ENCODE measurements at places on chromosomes 6 and 20. TPM values are rescaled to one million over a fixed set of nuclear protein-coding genes. Genes with fewer than 3 reads are reported as not detected.

SMOC2 gene
- total RNA-seq = not detected

DNA sequence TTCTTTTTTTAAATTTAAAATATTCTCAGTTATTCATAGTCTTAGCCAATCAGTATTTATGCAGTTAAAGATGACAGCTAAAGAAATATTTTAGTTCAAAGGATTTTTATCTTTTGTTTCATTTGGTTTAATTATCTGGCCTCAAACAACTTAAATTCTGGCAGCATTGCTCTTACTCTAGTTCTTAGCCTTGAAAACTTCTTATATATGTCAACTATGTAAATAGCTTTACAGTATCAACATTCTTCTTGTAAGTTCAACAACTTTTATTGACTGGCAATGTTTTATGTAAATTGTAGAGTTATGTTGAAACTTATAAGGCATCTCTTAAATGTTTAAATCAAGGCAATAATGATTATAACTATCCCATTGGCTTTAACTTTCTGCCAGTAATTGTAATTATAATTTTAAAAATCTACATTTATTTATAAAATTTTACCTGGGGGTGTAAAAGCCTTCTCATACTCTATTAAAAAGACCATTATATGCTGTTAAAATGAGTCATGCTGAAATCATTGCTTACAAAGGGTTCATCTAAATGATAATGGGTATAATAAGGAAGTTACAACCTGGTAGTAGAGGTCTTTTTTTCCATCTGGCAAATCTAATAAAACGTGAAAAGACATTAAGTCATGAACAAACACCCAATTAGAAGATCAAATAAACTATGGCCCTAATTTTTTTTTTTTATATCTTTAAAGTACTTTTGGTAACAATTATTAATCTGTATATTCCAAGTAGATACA, 45.8 kb upstream of the FAM184A start:
- DNase-seq = no peak

DACT2 gene
- total RNA-seq = 0.84 TPM

DNA sequence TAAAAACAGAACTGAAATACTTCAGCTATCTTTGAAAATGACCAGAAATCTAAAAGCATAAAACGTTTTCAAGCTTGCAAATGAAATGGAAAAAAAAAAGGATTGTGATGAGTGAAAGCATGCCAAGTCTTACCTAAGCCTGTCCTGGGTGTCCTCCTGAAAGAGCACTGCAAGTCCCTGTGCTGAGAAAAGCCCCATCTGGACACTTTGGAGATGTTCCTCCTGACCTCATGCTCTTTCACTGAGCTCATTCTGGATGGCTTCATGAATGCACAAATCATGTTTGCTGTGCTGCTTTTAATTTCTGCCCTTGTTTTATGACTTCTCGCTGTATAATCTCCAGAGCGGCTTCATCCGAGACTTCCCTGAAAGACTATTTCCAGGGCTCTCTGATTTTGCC, 136.0 kb downstream of the SOD2 start:
- no peak for DNase-seq

DNA sequence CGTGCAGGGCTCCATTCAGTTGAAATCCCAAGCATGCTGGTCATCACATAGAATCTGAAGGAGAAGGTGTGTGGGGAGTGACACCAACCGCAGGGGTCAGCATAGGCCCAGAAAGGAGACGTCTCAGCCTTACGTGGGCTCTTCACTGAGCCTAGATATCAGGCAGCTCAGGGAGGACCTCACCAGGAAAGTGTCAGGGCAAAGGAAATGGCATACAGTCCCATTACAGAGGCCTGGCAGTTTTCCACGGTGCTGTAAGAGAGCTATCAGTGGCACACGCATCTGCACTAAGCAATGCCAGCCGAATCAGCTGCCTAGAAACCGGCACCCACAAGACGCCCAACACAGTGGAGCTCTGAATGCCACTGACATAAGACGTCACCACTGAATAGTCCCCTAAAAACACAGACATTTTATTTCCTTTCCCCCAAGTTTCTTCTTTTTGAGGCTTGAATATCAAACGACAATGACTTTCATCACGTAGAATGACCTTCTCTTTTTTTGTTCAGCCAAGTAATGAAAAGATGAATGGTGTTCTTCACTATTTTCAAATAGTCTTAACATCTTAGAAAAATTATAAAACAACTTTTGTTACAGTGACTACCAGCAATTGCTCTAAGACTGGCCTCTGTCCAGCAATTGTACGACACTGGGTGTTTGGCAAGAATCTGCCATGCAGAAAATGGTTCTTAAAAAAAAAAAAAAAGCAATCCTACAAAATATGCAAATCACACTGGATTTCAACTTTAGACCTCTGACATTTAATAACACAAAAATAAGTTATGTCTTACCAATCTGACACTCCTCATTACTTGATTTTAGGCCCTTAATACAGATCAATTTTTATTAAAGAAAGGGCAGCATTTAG, 88.9 kb upstream of the FOXQ1 start:
- no peak for DNase-seq

DNA sequence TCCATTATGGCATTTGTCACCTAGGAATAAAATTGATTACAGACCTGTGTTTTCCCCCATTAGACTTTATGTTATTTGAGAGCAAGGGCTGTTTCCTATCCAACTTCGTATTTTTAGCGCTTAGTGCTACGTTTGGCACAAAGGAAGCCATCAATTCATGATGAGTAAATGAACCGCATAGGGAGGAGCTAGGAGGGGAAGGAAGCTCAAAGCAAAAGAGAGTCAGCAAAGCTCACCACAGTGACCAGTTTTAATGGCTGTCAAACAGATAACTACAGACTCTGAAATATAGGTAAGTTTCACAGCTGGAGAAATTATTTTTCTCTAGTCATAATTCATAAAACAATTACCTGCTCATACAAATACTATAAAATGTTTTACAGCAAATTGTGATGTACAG, 6.9 kb upstream of the SAMD3 start:
- DNase-seq = no peak

DNA sequence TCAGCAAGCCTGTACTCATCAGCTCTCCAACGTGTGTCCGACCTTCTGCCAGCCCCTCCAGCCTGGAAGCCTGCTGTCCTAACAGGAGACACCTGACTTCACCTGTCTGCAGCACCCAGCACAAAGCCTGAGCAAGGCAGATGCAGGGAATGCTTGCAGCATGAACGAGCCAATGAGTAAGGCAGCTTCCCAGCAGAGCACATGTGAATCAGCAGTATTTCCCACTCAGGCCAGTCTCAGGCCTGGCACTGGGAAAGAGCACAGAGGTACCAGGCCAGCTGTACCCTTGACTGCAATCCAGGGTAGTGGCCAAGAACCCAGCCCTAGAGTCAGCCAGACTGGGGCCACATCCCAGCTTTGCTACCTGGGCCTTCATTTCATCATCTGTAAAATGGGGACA, 120.8 kb downstream of the MAFB start:
- no peak for DNase-seq

- peak; percentile 82 for DNase-seq
These were observed 448 bp upstream of the RIN2 start for GRCh38 chr20:19757487-19758132.

DNA sequence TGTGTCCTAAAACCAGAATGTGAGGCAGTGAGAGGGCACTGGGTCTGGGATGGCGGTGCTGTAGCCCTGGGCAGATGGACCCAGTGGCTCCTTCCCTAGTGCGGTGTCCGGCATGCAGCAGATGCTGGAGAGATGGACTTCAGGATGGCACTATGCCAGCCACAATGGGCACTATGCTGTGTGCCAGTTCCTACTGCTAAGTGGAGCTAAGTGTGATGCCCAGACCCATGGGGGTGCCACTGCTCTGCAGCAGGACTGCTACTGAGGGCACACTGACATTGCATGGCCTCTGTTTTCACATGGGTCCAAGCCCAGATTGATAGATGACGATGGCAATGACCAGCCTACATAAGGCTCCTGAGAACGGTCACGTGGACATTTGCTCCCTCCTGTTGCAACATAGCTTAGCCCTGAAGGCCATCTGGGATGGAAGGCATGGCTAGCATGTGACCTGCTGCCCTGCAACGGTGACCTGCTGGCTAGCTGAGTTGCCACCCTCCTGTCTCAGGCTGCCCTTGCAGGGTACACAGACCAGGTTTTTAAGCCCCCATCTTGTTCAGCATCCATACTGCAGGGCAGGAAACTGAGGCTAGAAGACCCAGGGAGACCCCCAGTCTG, 31.3 kb upstream of the KCNK16 start:
- no peak for DNase-seq

DNA sequence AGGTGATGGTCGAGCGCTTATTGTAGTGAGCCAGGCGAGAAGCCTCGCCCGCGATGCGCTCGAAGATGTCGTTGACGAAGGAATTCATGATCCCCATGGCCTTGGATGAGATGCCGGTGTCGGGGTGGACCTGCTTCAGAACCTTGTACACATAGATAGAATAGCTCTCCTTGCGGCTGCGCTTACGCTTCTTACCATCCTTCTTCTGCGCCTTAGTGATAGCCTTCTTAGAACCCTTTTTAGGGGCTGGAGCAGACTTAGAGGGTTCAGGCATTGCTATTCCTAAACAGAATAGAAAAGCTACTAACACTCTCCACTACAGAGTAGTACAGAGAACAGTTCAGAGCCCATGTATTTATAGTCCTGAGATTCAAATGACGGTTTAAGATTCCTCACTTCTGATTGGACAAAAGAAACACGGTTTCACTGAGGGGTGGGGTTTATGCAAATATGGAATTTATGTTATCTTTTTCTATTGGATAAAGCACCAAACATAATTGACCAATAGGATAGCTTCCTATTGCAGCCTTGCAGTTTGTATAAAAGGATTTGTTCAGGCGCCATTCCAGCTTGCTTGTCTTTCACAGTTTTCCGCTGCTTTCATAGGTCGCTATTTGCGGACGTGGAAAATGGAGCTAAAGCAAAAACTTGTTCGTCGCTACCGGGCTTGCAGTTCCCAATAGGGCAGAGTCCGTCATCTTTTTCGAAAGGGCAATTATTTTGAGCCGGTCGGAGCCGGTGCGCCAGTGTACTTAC, 43.7 kb upstream of the HFE start:
- peak; percentile 92 for DNase-seq

DNA sequence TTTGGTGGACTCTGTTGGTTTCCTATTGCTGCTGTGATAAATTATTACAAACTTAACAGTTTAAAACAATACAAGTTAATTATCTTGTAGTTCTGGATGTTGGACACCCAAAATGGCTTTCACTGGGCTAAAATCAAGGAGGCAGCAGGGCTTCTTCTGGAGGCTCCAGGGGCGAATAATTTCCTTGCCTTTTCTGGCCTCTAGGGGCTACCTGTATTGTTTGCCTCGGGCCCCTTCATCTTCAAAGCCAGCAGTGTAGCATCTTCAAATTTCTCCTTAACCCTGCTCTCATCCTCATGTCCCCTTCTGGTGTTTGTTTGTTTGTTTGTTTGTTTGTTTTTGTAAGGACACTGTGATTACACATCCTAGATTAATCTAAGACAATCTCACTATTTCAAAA, 60.5 kb upstream of the ANKEF1 start:
- DNase-seq = no peak

DNA sequence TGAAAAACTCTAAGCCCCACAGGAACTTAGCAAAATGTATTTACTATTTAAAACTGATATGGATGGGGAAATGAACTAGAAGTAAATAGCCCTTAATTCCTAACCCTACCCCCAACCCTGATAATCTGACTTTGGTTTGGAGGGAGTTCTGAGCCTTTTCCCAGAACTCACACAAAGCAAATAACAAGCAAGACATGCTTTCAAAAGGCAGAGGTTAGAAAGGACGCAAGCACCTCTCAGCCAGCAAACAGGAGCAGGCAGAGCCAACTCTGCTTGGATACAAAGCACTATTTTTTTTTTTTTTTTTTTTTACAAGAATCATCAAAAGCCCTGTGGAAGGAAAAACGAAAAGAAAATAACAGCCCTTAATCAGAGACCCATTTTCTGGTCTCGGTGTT, 58.7 kb downstream of the SLC22A23 start:
- DNase-seq = no peak

DNA sequence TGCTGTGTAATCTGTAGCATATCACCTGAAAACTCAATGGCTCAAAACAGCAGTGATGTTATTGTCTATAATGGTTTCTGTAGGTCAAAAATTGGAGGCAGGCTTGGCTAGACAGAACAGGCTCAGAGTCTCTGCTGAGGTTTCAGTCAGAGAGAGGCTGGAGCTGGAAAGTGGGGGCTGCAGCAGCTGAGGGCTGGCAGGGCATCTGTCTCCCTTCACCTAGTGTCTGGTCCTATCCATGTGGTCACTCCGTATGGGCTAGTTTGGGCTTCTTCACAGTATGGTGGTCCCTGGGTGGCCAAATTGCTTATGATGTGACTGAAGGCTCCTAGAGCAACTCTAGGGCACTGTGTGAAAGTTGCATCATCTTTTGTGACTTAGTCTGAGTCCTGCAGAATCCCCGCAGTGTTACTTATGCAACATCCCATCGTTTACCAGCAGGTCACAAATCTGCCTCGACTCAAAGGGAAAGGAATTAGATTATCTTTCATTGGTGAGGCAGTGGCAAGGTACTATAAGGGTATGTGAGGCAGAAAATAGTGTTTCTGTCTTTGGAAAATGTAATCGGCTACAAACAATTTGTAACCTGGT, 497.0 kb downstream of the EPHA7 start:
- no peak for DNase-seq

SPATA25 gene
- total RNA-seq = 0.25 TPM

TOX2 gene
- total RNA-seq = 7.3 TPM

COL12A1 gene
- total RNA-seq = 19.2 TPM

DNA sequence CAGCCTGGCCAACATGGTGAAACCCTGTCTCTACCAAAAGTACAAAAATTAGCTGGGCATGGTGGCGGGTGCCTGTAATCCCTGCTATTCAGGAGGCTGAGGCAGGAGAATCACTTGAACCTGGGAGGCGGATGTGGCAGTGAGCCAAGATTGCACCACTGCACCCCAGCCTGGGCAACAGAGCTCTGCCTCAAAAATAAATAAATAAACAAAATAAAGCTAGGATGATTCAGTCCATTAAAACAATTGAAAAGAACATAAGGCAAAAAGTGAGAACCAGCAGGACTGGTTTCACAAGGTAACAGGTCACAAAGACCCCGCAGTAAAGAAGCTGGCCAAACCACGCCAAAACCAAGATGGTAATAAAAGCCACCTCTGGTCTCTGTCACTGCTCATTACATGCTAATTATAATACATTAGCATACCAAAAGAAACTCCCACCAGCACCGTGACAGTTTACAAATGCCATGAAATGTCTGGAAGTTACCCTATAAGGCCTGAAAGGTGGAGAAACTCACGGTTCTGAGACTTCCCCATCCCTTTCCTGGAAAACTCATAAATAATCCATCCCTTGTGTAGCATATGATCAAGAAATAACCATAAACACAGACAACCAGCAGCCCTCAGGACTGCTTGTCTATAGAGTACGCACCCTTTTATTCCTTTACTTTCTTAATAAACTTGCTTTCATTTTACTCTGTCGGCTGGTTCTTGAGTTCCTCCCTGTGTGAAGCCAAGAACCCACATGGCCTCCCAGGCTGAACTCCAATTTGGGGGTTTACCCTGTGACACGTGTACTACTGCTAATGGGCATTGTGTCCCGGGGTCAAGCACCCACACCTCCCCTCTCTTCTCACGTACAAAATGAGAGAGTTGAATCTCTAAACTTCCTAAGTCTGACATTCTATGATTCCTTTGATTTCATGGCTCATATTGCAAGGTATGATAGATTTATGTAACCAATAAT, 10.2 kb downstream of the LAMA4 start:
- DNase-seq = no peak
